ENCODE measurements at places on chromosomes 7 and 10.
A peak's percentile ranks its signal among the peaks of the same experiment; 100 is the strongest.

GRCh38 chr7:33286501-33286900, 157.1 kb downstream of the BBS9 start:
- no peak for DNase-seq

- DNase-seq: peak; percentile 46
These were observed 35.3 kb upstream of the TNKS2 start for GRCh38 chr10:91762878-91763277.

- DNase-seq: no peak
These were observed 14.9 kb downstream of the DUSP5 start for GRCh38 chr10:110512461-110513187.

DNA sequence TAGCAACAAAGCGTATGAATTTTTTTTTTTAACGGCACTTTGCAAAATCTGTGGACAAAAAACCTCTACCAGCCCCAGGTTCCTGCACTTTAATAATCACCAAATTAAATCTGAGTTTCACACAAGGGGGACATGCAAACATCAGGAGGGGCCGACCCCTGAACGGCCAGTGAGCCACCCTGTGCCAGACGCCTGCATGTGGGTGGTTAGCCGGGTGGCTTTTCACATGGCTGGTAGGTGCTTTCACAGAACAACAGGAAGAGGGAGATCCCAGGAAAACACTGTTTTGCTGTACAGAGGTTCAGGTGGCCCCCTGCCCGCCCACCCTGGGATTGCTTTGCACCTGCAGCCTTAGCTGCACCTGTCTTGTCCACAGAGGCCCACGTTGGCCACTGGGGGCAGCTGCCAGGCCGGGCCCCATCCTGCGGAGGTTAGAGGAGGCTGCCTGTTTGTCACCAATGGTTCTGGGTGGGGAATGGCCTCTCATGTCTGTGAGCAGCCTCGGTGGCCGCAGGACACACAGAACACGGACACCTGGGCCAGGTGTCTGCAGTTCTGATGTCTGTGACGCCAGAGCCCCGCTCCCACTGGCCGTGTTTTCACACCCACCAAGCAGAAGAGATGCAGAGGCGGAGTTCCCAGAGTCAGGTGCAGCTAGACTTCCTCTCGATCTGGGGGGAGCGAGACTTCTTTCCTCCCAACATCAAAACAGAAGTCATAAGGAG, 107.7 kb downstream of the FAM53B start:
- DNase-seq: no peak

DNA sequence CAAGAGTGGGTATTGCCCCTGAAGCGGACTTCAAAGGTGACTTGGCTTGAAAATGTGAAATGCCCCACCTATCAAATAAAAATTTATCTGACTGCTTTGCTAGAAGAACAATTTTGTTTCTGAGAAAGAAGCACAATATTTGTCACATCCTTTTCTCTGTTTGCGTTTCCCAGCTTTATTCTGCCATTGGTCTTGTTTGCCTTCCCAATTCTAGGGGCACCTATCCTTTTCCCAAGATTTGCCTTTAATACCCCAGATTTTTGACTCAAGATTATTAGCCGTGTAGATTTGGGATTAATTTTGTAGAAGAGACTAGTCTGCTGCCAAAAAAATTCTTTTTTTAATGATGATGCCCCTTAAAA, 110.2 kb upstream of the LRGUK start:
- DNase-seq: no peak

DNA sequence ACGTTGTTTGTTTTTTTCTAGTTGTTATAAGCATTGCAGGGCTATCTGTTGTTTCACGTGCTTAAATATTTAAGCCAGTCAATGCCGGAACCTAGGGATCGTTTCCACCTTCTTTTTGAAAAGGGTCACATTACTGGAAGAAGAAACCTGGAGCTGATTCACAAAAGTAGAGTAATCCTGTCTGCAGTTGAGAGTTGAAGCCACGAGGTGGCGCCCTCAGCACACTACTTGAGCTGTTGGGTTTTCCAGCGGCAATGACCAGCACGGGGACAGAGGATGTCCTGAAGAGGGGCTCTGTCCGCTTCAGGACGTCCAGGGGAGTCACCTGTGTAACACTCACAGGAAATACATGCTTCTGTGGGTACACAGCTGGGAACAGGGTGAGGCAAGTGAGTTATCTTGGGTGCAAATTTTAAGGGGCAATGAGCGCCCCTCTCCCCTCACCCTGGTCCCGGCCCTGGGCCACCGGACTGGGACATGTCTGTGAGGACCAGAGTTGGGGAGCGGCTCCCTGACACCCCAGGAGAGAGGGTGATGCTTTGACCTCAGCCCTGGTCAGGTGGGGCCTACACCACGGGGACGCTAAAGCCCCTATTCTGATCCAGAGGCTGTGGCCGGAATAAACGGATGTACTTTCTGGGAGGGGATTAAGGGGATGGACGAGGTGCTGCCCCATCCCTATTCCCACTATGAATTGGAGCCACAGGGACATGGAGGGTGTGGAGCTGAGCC, 26.3 kb upstream of the WDFY4 start:
- DNase-seq: peak; percentile 77

GRCh38 chr7:112898432-112899290, 108.5 kb upstream of the TMEM168 start:
- peak; percentile 85 for DNase-seq

DNA sequence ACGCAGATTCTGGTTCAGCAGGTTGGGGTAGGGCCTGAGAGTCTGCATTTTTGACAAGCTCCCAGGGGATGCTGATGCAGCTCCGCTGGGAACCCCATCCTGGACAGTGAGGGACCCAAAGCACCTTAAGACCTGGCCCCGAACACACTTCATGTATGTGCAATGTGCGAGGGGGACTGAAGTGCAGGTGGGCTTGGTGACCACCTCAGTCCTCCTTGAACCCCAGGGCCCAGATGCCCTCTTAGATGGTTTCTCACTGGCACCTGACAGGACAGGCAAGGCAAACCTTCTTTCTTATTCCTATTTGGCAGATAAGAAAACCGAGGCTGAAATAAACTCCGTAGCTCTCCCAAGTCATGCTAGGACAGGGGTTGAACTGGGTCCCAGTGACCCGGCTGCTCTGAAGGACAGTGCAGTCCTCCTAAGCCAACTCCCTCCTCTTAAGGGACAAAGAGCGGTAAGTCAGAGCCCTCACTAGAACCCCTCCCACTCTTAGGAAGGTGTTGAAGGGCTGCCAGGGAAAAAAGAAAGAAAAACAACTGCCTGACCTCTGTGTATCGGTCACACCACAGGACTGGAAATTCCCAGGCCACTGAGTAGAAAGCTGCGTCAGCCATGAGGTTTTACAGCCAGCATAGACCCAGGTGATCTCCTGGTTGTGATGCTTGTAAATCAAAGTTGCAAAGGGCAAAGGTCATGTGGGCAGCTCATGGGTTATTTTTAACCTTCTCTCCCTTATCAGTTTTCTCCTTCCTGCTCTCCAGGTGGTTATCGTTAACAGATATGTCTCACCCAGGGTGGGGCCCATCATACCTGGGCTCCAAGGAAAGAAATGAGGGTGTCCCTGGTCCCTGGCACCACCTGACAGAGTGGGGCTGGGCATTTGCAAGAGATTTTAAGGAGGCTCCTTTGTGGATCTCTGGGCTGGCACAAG, 90.9 kb upstream of the SMNDC1 start:
- DNase-seq: no peak

- DNase-seq: no peak
These were observed 99.8 kb downstream of the CCDC71L start for GRCh38 chr7:106561151-106561550.

- no peak for DNase-seq
These were observed 239.6 kb downstream of the PHF14 start for GRCh38 chr7:11213266-11213665.

DNA sequence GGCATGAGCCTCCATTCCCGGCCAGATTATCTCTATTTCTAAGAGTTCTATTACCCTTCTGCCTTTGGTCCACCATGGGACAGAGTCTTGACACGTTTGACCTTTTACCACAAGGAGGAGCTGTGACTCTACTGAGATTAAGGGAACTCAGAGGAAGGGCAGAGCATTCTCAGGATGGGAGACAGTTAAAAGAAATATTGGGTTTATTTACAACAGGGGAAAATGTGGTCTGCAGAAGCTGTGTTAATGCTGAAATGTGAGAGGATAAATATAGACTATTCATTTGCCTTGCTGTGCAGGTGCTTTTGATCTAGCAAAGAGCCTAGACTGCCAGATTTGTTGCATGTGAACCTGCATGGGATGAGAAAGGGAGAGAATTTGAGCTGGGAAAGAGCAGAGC, 45.8 kb upstream of the PRSS58 start:
- peak; percentile 87 for DNase-seq

GRCh38 chr7:43766564-43766963, 8.1 kb downstream of the BLVRA start:
- no peak for DNase-seq

All from Kasumi-1 (cell line).